ENCODE measurements at places on chromosomes 16 and 17.

DNA sequence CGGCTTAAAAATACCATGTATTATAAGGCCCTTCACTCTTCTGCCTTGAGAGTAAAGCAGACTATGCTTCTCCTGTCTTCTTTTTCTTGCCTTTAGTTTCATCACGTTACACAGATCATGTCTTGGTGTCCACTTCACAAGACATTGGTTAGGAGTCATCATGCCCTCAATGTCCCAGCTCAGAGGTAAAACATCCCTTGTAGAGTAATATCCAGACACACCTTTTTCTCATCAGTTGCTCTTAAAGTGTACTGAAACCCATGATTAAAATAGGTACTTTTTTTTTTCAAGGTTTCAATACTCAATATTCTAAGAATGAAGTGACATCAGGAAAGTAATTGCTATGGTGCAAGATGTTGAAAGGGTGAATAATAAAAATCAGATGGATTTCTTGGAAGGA lies 267.8 kb downstream of the PMP22 start:
- DNase-seq: no peak

GRCh38 chr16:2859686-2860265 lies 1.8 kb upstream of the PRSS22 start:
- no peak for DNase-seq

- DNase-seq: no peak
These were observed 21.6 kb upstream of the SMPD3 start for GRCh38 chr16:68469796-68470460.

DNA sequence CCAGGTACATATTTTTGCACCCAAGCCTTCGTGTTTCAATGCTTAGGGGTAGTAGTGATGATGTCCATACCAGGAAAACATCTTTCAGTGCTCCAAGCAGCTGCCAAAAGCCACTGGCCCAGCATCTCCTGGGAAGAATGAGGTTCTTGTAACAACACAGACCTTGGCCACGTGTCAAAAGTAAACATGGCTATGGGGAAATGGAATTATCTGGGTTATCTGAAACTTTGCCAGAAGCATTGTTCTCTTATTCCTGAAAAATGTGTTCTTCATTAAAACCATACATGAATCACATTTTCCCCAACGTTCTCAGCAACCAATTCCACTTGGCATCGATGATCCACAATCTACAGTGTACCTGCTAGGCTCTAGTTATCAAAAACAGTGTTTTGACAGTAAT lies 524.2 kb upstream of the EEF2KMT start:
- peak; percentile 16 for DNase-seq

GRCh38 chr16:11090232-11090631 lies 145.9 kb downstream of the CLEC16A start:
- DNase-seq: no peak

GRCh38 chr16:67260426-67261063 lies 11.8 kb downstream of the SLC9A5 start:
- peak; percentile 54 for DNase-seq

All from body of pancreas (tissue), 4 donors.